ENCODE measurements at places on chromosomes 3 and 15. TPM values are rescaled to one million over a fixed set of nuclear protein-coding genes. Genes with fewer than 3 reads are reported as not detected.
A peak's percentile ranks its signal among the peaks of the same experiment; 100 is the strongest.

The SLC35G2 gene
- total RNA-seq: 14.7 TPM

- DNase-seq: no peak
Observed at GRCh38 chr15:79609506-79609905, 177.4 kb downstream of the MINAR1 start.

DNA sequence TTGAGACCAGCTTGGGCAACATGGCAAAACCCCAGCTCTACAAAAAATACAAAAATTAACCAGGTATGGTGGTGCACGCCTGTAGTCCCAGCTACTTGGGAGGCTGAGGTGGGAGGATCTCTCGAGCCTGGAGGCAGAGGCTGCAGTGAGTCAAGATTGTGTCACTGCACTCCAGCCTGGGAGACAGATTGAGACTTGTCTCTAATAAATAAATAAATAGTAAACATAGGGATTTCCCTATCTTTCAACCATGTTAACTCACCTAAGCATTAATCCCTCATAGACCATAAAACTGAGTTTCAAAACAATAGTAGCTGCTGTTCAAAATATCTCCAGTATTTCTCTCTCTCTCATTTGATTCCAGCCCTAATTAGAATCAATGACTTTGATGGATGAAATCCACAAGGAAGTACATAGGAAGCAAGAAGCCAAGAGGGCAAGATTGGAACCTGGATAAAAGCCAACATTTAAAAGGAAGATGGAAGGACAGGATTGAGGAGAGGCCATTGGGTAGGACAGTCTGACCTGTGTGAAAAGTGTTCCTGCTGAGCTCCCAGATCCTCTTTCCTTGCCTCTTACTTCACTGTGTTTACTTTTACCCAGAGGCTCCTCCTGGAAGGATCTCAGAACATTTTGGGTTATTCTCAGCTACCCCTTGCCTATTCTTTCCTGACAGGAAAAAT is 12.4 kb upstream of the TTBK2 start:
- no peak for DNase-seq

DNA sequence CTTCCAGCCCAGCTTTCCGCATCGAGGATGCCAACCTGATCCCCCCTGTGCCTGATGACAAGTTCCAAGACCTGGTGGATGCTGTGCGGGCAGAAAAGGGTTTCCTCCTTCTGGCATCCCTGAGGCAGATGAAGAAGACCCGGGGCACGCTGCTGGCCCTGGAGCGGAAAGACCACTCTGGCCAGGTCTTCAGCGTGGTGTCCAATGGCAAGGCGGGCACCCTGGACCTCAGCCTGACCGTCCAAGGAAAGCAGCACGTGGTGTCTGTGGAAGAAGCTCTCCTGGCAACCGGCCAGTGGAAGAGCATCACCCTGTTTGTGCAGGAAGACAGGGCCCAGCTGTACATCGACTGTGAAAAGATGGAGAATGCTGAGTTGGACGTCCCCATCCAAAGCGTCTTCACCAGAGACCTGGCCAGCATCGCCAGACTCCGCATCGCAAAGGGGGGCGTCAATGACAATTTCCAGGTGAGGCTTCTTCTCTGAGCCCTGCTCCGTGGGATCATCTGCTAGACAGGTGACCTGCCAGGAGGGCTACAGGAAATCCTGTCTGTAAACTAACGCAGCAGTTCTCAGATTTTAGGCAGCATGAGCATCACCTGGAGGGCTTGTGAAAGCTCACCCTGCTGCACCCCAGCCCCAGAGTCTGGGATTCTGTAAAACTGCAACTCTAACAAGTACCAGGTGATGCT is 1.6 kb downstream of the THBS1 start:
- peak; percentile 47 for DNase-seq

GRCh38 chr15:101254157-101255050 is 2.6 kb upstream of the CHSY1 start:
- no peak for DNase-seq

DNA sequence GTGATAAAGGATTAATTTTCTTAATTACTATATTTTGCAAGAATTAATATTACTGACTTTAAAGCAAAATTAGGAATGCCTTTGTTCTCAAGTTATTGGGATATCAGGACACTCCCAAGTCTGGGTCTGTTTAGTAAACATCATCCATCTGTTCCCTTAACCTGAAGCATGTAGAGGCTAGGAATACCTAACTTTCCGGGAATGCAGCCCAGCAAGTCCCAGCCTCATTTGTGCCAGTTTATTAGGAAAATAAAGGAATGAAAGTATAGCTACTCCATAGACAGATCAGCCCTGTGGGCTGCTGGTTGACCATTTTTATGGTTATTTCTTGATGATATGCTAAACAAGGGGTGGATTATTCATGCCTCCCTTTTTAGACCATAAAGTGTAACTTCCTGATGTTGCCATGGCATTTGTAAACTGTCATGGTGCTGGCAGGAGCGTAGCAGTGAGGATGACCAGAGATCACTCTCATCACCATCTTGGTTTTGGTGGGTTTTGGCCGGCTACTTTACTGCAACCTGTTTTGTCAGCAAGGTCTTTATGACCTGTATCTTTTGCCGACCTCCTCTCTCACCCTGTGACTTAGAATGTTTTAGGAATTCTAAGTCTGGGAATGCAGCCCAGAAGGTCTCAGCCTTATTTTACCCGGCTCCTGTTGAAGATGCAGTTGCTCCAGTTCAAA is 540.2 kb downstream of the NAALADL2 start:
- no peak for DNase-seq

DNA sequence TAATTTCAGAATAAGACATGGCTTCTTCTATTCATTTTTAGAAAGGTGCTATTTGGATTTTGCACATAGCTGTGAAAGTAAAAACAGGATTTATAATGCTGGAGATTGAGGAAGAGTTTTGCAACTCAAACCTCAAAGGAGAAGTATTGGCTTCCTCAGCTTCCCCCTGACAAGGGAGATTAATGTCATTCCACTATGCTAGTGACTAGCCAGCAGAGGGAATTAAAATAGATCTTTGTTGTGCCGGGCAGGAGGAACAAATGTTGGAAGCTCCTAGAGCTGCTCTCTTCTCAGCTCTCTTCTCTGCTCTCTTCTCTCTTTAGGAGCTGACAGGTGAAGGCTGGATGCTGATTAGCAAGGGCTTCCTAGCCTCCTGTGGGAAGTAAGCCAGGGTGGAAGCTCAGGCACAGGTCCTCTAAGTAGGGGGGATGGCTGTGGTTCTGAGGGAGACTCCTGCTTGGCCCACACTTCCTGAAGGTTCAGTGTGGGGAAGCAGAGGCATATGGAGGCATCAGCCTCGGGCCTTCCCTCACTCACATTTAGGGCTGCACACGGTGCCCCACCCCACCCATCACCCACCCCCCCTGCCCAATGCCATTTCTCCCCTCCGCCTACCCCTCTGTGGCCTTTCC is 29.6 kb downstream of the CX3CR1 start:
- peak; percentile 53 for DNase-seq

- no peak for DNase-seq
Observed at GRCh38 chr3:191702121-191702520, 241.2 kb downstream of the PYDC2 start.

Data from fibroblast of the aortic adventitia (primary cell).